Hematopoietic multipotent progenitor cell treated with erythropoietin and hydrocortisone succinate and interleukin-3 and kit ligand, for 4 days (in vitro differentiated cells): ENCODE measurements at places on chromosomes 13 and 19.

DNA sequence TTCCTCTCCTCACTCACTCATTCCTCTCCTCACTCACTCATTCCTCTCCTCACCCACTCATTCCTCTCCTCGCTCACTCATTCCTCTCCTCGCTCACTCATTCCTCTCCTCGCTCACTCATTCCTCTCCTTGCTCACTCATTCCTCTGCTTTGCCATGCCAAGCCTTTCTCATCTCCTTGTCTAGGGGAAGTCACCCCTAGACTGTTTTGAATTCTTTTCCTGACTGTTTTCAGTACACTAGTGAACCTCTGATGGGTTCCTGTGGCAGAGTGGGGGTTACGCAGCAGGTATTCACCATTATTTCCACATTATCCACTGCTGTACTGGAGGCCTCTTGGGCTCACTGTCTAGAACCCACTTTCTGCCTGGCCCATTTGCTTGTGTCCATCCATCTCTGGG lies 1.2 kb downstream of the CYP4F8 start:
- DNase-seq: no peak

DNA sequence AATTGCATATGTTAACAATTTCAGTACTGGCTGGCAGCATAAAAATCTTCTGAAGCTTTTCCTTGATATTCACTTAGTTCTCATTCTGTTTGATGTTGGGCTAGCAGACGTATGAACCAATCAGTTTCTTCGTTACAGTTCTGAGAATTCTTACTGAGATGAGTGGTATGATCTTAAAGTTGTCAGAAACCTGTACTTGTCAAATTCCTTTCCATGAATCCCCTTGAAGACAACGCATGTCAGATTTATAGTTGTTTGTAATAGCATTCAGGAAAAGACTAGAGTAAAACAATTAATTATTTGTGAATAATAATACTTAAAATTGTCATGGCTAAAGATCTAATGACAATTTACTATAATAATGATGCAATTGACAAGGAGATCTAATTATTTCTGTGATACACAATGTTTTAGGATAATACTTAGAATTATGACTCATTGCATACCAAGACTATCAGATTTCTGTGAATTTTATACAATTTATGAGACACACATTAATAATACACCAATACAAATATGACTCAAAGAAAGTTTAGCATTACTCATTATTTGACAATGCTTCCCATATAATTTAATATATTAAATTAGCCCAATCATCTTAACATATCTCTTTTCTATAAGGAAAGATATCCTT lies 447.2 kb downstream of the RFC3 start:
- no peak for DNase-seq

- DNase-seq: no peak
Observed at GRCh38 chr19:738509-739128, 12.3 kb upstream of the MISP start.

DNA sequence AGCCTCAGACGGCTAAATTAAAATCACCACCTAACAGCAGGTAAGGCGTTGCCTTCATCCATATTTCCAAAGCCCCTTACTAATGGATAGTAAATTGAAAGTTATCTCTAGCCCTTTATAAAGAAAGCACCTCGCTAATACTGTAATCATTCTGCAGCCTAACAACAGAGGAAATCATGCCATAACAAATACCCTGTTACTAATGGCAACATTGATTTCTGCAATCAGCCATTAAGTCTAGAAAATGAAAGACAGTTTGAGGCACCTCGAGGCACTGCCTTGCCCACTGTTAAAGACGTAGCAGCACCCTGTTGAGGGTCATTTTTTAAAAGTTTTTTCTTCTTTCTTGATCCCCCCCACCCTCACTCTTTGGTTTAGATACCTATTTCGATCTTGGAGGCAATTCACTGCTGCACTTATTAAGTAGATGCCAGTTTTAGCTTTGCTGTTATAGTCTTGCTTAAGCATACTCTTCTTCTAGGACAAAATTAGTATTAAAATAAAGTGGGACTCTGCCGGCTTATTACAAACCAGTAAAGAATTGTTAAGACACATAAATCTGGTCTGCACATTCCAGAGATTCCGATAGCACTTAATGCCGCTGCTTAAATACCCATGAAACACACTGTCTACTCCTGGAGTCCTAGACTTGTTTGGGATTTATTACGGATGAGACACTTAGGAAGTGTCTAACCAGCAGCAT lies 74.8 kb downstream of the ZNF536 start:
- no peak for DNase-seq
